ENCODE measurements at places on chromosomes 2 and 18.

DNA sequence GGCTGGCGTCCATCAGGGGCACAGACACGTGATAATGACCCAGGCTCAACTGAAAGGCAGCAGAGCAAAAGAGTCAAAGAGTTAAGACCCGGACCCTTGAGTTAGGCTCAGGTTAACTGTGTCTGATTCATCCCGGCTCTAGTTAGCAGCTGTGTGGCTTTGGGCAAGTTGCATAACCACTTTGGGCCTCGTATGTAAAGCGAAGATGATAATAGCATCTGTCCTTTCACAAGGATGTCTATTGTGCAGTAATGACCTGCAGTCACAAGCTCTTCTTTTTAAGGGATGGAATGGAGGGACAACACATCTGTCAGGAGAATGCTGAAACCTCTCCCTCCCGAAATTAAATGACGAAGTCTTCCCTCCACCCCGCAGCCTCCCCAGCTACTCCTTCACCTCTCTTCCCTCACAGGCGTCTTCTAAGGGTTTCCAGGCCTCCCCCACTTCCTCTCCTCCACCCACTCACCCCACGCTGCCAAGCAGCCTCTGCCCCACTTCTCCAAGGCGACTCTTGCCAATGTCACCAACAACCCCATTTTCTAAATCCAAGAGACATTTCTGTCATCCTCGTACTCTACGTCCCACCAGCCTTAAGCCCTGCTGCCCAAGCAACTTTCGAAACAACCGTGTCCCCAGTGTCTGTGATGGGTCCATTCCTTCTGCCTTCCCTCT is 135.1 kb upstream of the ID2 start:
- DNase-seq, result no peak

DNA sequence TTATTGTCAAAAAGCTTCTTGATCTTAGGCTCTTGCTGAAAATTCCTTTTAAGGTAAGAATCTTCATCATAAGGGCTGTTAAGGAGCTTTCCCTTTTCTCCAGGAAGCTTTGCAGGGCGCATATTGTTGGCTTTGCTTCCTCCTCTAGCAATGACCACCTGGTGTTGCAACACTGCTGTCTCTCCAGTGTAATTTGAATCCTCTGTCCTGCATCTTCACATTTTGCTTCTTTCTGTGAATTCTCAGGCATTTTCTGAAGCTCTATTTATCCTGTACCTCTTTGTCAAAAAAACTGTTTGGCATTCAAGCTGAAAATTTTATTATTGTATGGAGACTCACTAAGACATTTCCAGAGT is 533.1 kb upstream of the CHAC2 start:
- DNase-seq, result peak; percentile 19

GRCh38 chr2:190948671-190949070 is 65.3 kb downstream of the STAT1 start:
- no peak for DNase-seq

DNA sequence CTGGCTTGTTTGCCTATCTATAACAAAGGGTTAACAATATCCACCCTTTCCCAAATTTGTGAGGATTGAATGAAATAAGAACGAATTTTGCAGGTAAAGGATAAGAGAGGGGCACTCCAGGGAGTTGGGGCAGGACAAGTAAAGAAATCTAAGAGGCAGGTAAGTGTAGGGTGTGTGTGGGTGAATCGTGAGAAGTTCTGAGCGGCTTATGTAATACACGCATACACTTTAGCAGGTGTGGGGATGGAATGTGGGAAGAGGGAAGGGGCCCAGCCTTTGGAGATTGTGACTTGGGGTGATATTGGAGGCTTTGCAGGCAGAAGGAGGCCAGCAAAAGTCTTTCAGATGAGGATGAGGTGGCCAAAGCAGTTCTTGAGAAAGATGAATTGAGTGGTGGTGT is 83.2 kb upstream of the AQP4 start:
- DNase-seq, result no peak

GRCh38 chr18:78542204-78542603 is 437.4 kb upstream of the SALL3 start:
- DNase-seq, result no peak

DNA sequence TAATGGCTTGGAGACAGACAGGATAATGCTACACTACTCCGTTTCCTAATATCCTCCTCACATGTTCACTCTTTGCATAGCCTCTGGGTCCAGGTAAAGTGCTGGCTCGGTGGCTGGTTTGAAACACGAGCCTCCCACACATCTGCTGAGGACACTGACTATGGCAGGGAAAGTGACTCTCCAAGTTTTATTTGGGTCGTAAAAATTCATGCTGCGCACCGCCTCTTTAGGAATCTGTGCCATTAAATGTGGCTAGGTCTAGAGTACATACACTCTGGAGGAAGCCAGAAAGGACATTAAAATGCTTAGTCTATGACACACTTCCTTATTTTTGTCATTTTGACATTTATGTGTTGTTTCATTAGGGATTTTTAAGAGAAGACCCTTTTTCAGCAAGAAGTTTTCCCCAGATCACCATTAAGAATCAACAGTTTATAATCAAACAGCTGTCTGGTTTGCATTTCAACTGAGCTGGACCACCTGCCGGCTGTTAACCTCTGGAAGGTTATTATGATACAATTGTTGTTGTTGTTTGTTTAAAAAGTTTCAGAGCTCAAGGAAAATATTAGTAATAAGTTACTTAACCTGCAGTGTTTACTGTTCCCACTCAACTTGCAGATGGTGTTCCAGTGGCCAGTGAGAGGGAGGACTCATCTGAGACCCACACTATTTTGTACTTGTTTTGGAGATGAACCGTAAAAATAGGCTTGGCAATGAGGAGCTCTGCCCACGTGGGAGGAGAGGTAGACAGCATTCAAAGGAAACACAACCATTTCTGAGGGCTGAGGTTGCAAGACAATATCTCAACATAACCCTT is 443.3 kb upstream of the MEIS1 start:
- DNase-seq, result no peak

DNA sequence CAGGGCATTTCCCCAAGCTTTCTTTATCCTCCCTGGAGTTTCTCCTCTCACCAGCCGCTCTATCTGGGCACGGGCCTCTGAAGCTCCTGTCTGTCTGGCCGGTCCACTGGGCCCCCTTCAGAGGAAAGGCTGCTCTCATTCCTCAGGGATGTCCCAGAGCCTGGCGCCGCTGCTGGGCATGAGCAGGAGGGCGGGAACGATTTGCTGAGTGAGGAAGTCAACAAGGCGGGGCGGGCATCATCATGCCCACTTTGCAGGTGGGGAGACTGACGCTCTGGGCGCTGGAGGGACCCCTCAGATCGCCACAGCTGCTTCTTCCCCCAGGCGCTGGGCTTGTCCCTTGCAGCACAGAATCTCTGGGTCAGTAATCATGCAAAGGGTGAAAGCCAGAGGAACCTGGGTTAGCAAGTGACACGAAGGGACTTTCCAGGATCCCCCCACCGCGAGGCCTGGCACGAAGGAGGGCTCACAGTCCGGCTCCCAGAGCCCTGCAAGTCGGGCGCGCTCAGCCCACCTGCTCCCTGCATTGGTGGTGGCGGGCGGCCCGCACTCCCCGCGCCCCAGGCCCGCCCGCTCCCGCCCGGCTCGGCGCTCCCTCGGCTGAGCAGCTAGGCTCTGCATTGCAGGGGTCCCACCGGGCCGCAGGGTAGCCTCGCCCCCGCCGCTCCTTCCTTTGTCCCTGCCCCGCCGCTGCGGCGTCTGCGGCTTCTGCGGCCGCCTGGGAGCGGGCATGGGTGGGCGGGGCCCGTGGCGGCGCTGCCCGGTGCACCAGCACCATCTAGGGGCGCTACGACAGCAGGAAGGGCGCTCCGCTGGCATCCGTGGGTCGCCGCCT is 157.8 kb downstream of the CYRIA start:
- DNase-seq, result no peak

GRCh38 chr18:2654928-2655177 is 673 bp upstream of the SMCHD1 start:
- DNase-seq, result no peak

DNA sequence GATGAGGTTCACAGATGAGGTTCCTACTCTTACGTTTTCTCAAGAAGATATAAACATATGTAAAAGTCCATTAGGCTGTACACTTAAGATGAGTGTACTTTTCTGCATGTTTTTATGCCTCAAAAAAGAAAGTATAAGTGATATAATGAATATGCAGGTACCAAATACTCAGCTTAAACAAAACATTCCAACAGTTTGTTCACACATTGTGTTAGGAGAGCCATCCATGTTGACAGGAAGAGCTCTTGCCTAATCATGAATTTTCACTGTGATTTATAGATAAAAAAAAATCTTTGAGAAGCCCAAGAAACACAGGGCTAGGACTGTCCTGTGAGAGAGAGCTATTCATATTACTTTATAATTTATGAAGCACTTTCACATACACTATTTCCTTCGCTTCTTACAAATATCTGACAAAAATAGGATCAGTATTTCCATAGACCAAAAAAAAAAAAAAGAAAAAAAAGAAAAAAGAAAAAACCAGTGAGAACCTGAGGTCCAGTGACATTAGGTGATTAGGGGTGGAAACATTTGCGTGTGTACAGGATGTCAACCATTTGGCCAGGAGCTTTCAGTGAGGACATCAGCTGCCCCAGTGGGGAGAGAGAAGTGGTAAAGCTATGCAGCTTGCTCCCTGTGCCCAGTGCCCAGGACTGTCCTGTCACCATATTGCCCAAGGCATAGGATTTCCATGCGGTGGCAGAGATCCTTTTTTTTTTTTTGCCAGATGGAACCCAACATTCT is 38.7 kb downstream of the BUB1 start:
- DNase-seq, result no peak

- DNase-seq, result peak; percentile 34
Observed at GRCh38 chr2:17620280-17620679, 79.8 kb downstream of the VSNL1 start.

DNA sequence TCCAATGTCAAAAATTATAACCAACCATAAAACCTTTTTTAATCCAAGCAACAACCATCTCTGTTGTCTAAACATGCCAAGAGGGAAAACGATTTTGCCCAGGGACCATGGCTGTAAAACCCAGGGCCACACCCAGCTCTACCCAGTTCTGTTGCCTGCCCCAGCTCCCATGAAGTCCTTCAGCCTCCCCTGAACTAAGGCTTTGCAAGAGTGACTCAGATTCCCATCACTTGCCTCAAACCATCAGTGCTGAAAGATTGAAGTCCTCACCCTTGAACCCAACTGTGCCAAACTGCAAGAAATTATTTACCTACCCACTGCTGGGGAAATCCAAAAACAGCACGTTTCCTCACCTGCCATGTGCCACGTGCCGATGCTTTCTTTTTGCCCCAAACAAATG is 102.5 kb downstream of the TFCP2L1 start:
- no peak for DNase-seq

DNA sequence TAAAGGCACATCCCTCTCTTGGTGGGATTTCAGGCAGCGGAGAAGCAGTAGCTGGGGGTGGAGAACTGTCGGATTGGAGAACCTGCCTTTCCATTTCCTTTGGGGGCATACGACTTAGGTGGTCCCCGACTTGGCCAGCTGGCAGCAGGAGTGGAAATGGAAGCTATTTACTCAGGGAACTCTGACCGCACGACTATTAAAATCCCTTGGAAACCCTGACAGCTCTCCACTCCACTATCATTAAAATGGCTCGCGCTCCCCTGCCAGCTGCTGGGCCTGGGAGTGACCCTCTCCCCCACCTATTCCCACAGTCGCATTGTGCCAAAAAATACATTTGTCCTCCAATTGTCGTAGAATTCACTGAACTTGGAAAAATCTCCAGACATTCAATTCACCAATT is 77.7 kb upstream of the APCDD1 start:
- DNase-seq, result no peak

- no peak for DNase-seq
Observed at GRCh38 chr2:21194858-21195271, 71.1 kb downstream of the TDRD15 start.

DNA sequence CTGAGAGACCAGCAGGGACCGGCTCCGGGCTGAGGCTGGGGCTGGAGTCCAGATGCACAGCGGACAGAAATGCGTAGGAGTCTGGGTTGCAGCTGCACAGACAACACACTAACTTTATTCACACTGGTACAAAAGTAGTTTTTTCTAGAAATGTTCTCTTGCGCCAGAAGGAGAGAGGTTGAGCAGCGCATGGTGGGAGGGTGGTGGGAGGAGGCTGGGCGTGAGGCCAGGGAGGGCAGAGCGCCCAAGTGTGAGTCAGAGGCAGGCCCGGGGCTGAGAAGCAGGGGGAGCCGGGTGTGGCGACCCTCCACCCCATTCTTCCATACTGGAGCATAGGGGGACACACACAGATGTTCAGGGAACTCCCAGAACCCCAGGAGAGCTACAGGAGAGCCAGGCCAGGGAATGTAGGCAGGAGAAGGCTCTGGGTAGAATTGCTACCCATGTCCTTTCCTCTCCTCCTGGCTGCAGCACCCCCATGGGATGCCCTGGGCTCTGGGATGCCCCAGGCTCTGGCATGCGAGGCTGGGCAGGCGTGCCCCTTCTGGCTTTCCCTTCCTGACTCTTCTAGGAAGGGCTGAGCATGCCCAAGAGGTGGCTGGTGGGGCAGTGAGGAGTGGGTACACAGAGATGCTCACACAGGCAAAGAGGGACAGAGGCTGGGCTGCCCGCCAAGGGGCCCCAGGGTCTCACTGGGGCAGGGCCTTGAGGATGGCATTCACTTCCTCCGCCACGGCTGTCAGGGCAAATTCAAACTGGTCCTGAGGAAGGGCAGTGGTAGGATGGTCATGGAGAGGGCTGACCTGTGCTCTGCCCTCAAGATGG is 10.6 kb downstream of the DNAJB2 start:
- DNase-seq, result peak; percentile 97

GRCh38 chr2:150520887-150521664 is 33.6 kb upstream of the RND3 start:
- DNase-seq, result peak; percentile 66

GRCh38 chr2:215059724-215060123 is 78.7 kb downstream of the ABCA12 start:
- DNase-seq, result no peak

Measured in fibroblast of mammary gland (primary cell).